ENCODE measurements at places on chromosomes 6 and 20. TPM values are rescaled to one million over a fixed set of nuclear protein-coding genes. Genes with fewer than 3 reads are reported as not detected.
A peak's percentile ranks its signal among the peaks of the same experiment; 100 is the strongest.

DNA sequence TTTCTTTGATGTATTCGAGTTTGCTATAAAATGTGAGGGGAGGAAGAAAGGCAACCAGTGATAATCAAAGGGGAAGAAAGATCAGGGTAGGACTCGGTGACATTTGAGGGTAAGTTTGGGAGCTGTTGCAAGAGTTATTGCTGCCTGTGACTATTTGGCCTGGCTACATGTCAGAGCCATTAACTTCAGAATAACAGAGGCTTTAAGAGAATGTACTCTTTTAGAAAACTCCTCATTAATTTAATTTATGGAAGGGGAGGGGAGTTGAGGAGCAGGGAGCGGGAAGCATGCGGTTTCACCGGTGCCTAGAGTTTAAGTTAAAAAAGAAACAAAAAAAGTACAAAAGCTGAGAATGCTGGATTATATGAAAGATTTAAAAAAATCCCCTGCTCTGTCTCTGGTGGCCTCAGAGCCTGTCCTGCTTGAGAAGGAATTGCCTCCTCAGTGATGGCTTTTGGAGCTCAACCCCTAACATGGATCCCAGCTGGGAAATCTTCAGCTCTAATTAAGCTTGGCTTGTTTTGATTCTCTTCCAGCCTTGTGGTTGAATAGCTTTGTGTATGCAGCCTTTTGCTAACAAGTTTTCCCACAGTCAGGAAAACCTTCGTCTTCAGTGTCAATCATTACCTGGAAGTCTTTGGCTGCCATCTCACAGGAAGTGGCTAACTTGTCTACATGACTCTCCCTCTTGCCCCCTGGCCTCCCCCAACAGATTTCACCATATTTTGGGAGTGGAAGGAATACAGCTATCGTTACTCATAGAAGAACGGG is 238.2 kb downstream of the SOX4 start:
- no peaks in the 10 kb centered on the region for H3K27me3 ChIP-seq
- H3K4me1 ChIP-seq: peaks cover 14% of the 10 kb centered on the region
- peak; percentile 98 for DNase-seq
- no peaks in the 10 kb centered on the region for H3K36me3 ChIP-seq
- peak overlapping the region; percentile 47 for H3K27ac ChIP-seq
- H3K4me3 ChIP-seq: no peak overlapping the region

GRCh38 chr6:44464527-44465310 is 77.2 kb downstream of the CDC5L start:
- no peaks in the 10 kb centered on the region for H3K36me3 ChIP-seq
- no peak overlapping the region for H3K4me3 ChIP-seq
- no peaks in the 10 kb centered on the region for H3K27me3 ChIP-seq
- H3K4me1 ChIP-seq: no peaks in the 10 kb centered on the region
- DNase-seq: peak; percentile 56
- H3K27ac ChIP-seq: no peak overlapping the region

DNA sequence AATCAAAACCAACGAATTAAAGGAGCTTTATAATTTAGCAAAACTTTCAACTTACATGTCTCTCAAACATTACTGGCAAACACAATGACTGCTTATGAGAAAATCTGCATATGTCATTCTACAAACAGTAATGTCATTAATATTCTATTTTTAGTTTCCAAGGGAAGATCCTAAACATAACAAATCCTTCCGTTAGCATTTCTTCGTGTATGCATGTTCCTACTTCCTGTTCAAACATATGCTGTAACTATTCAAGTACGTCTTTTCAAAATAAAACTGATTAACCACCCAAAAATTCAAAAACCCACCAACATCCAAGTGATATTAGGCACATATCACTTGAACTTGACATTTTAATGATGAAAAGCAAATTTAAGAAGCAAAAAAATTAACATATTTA is 131.3 kb downstream of the HACE1 start:
- H3K27me3 ChIP-seq: no peaks in the 10 kb centered on the region
- H3K4me1 ChIP-seq: no peaks in the 10 kb centered on the region
- peak overlapping the region; percentile 15 for H3K27ac ChIP-seq
- no peak for DNase-seq
- H3K4me3 ChIP-seq: no peak overlapping the region
- no peaks in the 10 kb centered on the region for H3K36me3 ChIP-seq

GRCh38 chr6:88987922-88988321 is 24.5 kb upstream of the RNGTT start:
- H3K27ac ChIP-seq: no peak overlapping the region
- no peak overlapping the region for H3K4me3 ChIP-seq

DNA sequence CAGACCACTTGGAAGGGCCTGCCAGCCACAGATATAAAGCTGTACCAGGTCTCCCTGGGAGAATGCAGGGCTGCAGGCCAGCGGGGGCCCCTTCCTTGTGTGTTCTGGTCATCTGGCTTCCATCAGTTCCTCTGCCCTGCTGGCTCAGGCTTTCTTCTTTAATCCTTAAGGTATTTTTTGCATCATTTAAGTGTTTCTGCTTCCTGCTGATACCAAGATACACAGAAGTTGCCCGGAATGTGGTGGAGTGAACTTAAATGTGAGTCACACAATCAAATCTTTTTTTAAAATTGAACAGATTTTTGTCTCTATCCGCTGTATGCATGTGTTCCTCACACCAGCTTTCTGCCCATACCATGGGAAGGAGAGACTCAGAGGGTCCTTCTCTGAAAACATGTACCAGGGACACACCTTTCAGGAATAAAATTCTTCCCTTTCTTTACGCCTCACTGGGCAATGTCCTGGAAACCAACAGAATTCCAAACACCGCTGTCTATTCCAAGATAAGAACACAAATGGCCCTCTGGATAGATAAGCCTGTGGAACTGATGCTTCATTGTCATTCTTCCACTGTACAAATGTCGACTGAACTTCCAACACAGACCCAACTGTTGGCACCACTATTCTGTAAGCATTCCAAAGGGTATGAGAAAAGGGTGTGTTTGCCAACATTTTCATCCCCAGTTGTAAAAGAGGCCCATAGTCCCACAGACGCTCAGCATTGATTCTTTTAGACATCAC is 206.2 kb upstream of the MYLIP start:
- H3K36me3 ChIP-seq: no peaks in the 10 kb centered on the region
- no peak overlapping the region for H3K27ac ChIP-seq
- H3K4me3 ChIP-seq: no peak overlapping the region
- peak; percentile 55 for DNase-seq
- no peaks in the 10 kb centered on the region for H3K4me1 ChIP-seq
- no peaks in the 10 kb centered on the region for H3K27me3 ChIP-seq

GRCh38 chr6:48240287-48240686 is 129.3 kb upstream of the PTCHD4 start:
- no peak for DNase-seq
- H3K27me3 ChIP-seq: no peaks in the 10 kb centered on the region
- no peak overlapping the region for H3K4me3 ChIP-seq
- H3K36me3 ChIP-seq: no peaks in the 10 kb centered on the region
- no peaks in the 10 kb centered on the region for H3K4me1 ChIP-seq

The GPR6 gene
- total RNA-seq: not detected

DNA sequence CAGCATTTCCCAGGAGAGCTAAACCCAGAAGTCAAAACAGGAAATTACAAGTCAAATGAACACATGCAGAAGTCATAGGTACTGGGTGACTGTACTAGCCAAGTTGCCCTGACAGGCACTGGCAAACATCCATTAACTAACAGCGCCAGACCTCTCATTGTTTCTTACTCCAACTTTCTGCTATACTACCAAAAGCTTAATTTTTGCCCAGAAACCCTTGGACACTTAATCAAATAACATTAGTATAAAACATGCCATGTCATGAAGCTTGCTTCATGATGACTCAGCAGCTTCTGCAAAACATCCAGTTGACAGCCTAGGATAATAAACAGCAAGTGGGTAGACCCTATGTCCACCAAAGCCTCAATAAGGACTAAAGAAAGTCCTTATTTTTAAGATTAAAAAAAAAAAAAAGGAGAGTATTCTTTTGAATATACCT is 3.5 kb downstream of the NUP153 start:
- no peaks in the 10 kb centered on the region for H3K36me3 ChIP-seq
- H3K27ac ChIP-seq: peak overlapping the region; percentile 62
- peak; percentile 83 for DNase-seq
- peaks cover 19% of the 10 kb centered on the region for H3K4me1 ChIP-seq
- H3K4me3 ChIP-seq: peak overlapping the region; percentile 15

The GSTA1 gene
- 0.38 TPM for total RNA-seq

GRCh38 chr6:83464381-83465140 is 33.7 kb upstream of the ME1 start:
- H3K4me3 ChIP-seq: no peak overlapping the region
- H3K4me1 ChIP-seq: no peaks in the 10 kb centered on the region
- no peaks in the 10 kb centered on the region for H3K36me3 ChIP-seq

- H3K27ac ChIP-seq: no peak overlapping the region
- H3K4me1 ChIP-seq: no peaks in the 10 kb centered on the region
- no peaks in the 10 kb centered on the region for H3K27me3 ChIP-seq
- no peaks in the 10 kb centered on the region for H3K36me3 ChIP-seq
Measured at GRCh38 chr6:151095538-151096254, 144.1 kb upstream of the AKAP12 start.

Data from astrocyte (in vitro differentiated cells and primary cell).